Temporal lobe (tissue), 4 donors: ENCODE measurements at places on chromosomes 1 and 21. TPM values are rescaled to one million over a fixed set of nuclear protein-coding genes. Genes with fewer than 3 reads are reported as not detected.

The AGBL4 gene
- 3.0 TPM for total RNA-seq

The KAZN gene
- 22.6 TPM for total RNA-seq

The TAL1 gene
- total RNA-seq, result 2.7 TPM

The GBP7 gene
- not detected for total RNA-seq

The GJC2 gene
- 0.74 TPM for total RNA-seq

The TNFRSF4 gene
- not detected for total RNA-seq

The FAM110D gene
- total RNA-seq, result 0.49 TPM

The VWA5B1 gene
- total RNA-seq, result under 0.01 TPM

The NR5A2 gene
- total RNA-seq, result 0.25 TPM

The LRRC8B gene
- total RNA-seq, result 35.4 TPM

The ACKR1 gene
- 2.5 TPM for total RNA-seq

The MAP10 gene
- 6.1 TPM for total RNA-seq

The C1orf94 gene
- total RNA-seq, result 0.25 TPM

The HPDL gene
- total RNA-seq, result 1.7 TPM

The CFHR2 gene
- total RNA-seq, result not detected

The CYYR1 gene
- 2.7 TPM for total RNA-seq

The G0S2 gene
- total RNA-seq, result 2.5 TPM

The C1orf116 gene
- under 0.01 TPM for total RNA-seq
